Stimulated activated CD4-positive, alpha-beta T cell treated with anti-CD3 and anti-CD28 coated beads, Interleukin-1b, Interleukin-23, amount 100 ng/mL, for 1 hour (primary cell): ENCODE measurements at places on chromosomes 11 and 22.

GRCh38 chr22:42180349-42180842 is 49.8 kb upstream of the CYP2D6 start:
- no peak for DNase-seq

DNA sequence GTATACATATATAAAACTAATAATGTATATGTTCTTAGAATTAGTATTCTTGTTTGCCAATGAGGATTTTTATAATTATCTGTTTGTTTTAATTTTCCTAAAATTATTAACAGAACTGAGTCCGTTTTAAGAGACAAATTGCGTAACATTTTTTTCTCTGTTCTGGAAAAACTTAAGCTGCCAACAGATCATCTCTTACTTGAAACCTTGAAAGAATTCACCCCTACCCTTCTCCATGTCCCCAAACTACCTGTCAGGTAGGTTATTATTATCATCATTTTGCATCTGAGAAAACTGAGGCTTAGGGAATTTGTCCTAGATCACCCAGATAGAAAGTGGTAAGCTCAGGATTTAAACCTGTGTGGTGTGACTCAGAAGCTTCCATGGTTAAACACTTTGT is 14.7 kb downstream of the SLC5A4 start:
- DNase-seq: no peak

GRCh38 chr11:43789700-43790443 is 90.8 kb upstream of the ALKBH3 start:
- DNase-seq: no peak

GRCh38 chr11:44840521-44841251 is 110.0 kb downstream of the TP53I11 start:
- DNase-seq: no peak

GRCh38 chr11:91470656-91471055 is 754.0 kb upstream of the FAT3 start:
- DNase-seq: no peak

DNA sequence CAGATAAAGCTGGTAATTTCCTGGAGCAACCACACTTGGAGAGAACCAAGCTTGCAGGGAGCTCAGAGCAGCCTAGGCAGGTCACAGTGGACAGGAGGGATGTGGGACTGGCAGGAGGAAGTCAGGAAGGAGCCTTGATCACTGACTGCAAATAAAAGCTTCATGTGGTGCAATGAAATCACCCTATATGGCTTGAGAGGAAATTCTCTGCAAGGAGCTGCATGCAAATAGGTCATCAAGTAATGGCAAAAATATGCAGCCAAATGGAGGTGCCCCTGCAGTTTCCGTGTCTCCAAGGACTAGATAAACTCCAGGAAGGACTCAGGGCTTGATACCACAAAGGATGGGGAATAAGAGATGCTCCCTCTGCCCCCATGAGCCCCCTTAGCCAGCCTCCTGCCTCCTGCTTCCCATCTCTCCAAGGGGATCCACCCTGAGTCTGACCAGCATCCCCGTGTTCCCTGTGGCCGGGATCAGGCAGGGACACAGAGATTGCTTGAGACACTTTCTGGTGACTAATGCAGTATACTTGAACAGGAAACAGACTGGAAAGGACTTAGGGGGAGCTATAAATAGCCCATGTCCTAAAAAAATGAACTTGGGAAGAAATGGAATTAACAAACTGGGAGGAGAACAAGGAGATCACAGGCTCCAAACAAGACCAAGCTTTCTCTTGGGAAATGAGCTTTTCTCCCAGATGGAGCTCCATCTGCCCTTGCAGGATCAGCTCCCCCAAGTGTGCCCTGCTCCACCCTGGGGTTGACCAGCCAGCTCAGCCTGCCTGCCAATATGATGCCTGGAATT is 23.9 kb upstream of the MICAL2 start:
- no peak for DNase-seq

DNA sequence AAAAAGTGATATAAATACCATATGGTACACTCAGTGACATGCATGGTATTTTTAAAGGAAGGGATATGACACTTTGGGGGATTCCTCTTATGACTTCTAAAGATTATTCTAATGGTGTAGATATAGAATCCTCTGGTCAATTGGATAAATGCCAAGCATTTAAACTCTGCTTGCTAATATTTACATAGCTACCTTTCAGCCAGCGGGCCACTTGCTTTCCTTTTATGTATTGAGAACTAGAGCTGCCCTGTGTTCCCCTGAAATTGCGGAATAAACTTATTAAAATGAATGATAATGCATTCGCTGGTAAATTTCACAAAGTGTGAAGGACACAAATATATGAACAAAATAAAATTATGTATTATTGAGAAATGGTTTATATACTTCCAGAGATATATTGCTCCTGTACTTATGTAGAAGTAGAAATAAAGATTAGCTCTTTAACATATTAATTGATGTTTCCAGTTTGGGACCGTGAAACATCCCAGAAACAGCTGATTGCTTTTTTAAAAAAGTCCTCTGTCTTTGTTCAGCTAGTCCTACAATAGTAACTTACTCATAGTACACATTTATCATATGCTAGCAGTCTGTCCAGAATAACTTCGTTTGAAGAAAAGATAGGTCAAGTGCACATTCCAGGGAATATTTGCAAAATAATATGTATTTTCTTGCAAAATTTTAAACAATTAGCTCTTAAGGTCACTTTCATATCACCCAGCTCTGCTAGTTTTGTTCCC is 40.1 kb upstream of the CARD18 start:
- DNase-seq: no peak

- no peak for DNase-seq
Measured at GRCh38 chr22:35051791-35052190, 14.2 kb upstream of the ISX start.

DNA sequence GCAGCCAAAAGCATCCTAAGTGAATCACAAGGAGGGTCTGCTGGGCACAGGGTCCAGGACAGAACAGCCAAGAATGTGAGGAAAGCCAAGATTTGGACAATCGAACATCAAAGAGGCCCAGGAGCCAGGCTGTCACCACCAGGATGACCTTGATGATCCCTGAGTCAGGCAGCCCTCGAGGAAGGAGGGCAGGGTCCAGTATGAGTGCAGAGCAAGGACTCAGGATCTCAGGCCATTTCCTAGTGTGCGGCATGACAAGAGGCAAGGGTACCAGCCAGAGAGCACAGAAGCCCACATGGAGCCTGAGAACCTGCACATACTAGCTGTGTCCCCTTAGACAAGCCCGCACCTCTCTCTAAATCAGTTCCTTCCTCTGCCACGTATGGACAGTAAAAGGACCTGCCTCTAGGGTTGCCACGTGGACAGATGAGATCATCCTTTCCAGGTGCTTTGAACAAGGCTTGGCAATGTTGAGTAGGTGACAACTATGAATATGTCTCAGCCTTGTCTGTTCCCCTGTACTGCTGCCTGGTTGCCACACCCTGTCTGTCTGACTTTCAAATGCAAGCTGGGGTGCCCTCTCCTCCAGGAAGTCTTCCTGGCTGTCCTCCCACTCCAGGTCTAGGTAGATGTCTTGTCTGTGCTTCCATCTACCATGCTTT is 32.2 kb upstream of the ISX start:
- no peak for DNase-seq

DNA sequence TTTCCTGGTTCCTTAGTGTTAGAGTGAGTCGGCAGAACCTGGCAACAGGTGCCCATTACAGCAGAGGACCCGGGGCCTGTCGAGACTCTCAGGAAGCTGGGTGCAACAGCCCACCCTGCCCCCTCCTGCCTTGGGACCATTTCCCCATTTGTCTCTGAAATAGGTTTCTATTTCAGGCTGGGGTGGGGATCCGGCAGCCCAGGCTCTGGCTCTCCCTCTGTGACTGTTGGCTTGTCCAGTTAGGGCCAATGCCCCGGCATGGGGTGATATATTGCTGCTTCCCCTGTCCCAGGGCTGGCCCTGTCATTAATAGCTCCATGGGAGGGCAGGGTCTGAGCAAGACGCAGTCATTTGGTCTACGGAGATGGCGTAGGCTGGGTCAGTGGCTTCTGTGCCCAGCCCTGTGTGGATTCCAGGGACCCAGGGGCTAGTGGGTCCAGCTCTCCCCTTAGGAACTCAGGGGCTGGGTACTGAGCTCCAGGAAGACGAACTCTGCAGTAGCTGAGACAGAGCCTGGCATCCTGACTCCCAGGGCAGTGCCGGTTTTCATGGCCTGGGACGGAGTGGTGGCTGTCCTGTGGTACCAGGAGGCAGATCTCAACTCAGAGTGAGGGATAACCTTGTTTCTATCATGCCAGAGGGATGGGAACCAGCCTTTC is 2.7 kb downstream of the P2RY6 start:
- DNase-seq: no peak

- no peak for DNase-seq
Measured at GRCh38 chr11:18974192-18974591, 35.0 kb upstream of the MRGPRX1 start.

- DNase-seq: peak; percentile 32
Measured at GRCh38 chr11:1628506-1629325, 859 bp upstream of the KRTAP5-5 start.

DNA sequence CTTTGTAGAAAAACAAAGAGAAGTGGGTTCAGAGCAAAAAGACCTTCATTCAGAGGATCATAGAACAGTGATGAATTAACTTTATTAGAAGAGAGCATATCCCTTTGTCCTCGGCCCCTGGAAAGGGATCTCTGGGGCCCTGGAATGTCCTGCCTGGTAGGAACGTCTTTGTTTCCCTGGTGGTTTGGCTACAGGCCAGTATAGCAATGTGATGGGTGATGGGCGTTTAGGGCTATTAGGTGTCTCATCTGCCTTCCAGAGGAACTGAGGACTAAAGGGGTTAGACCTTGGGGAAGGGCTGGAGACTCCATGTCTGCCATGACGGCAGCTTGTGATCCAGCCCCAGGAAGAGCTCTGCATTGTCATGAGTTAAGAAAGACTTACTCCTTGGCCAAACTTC is 9.1 kb downstream of the APOL4 start:
- DNase-seq: no peak

GRCh38 chr11:28976801-28977145 is 868.6 kb downstream of the METTL15 start:
- no peak for DNase-seq

DNA sequence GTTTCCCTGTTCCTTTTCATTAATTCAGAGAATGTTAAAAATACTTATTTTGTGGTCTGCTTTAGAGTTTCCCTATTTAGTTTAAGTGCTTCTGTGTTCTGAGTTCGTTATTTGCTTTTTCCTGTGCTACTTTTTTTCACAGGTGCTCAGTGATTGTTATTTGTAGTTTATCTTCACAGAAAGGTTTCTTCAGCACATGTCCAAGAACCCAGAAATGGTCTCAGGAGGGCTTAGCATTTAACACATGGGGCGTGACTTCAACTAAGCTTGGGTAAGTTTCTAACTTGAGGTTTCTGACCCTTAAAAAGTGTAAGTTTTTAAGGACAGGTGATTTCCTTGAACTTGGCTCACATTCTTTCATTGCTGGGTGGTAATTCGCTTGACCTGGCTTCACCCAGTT is 157.3 kb downstream of the AASDHPPT start:
- no peak for DNase-seq

DNA sequence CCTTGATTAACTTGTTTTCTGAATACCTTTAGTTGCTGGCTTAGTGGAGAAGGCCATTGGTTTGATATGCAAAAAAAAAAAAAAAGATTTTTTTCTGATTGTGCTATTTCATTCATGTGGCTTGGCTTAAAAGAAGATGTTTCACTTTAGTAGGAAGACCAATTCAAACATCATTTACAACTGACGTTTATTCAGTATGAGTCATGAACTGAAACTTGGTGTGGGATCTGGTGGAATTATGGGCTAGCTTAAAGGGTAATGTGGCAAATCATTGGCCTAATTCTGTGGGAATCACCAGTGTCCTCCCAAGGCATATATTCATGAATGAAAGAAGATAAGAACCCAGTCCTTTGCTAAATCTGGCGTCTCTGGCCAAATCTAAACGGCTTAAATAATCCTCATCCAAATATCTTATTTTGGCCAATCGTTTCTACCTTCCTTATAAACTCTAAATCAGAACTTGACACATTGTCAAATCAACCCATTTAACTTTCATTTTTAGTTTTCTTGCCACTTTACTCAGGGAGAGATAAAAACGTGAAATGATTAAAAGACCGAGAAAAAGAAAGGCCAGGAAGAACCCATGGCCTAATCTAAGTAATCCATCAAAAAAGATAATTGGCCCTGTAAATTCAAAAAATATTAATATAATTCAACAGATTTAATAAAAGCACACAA is 77.0 kb downstream of the DDIAS start:
- no peak for DNase-seq

DNA sequence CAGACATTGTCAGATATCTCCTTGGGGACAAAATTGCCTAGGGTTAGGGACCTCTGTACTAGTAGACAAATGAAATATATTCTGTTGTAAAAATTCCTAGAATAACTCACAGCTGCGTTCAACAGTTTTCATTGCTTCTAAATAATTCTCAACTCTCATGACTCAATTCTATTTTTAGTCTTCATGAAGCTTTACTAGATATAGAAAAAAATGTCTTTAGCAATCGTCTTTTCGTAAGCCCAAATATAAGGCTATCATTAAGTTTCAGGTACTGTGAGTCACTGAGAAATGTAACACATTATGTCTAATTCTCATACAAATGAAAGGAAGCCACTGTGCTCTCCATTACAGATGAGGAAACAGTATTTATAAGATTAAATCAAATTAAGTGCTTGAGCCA is 6.4 kb downstream of the MMP12 start:
- no peak for DNase-seq

DNA sequence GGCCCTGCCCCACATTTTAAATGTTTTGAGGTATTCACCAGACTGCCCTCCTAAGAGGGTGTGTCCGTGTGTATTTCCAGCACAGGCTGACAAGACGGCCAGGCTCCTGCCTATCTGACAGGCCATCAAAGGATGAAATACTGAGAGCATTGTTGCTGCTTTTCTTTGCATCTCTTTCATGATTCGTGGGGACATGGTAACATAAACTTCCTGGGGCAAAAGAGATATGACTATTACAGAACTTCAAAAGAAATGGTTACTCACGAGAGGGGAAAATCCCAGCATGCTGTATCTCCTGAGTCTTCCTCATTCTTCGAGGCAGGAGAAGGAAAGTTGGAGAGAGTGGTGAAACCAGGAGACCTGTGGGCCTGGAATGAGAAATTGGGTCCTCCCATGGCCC is 10.3 kb upstream of the BIK start:
- DNase-seq: no peak

GRCh38 chr22:48870436-48870835 is 957.2 kb downstream of the BRD1 start:
- no peak for DNase-seq

DNA sequence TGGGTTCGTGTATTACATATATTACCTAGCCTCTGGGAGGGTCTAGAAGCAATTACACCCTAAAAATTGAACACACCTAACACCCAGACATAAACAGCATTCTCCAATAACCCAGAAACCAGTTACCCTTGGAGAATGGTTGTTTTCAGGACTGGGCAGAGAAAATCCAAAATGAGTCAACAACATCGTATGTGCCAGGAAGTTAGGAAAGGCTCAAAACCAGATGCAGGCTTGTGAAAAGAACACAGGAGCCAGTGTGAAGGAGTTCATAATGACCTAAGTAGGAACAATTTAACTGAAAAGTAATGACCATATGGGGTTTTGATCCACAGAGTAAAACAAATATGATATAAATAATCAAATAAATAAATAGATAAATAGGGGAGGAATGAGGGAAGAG is 5.1 kb upstream of the CLPB start:
- DNase-seq: no peak

- DNase-seq: no peak
Measured at GRCh38 chr11:37817727-37818270, 1219.8 kb upstream of the RAG2 start.
